Jurkat, Clone E6-1 (cell line): ENCODE measurements at places on chromosomes 12 and 14.

DNA sequence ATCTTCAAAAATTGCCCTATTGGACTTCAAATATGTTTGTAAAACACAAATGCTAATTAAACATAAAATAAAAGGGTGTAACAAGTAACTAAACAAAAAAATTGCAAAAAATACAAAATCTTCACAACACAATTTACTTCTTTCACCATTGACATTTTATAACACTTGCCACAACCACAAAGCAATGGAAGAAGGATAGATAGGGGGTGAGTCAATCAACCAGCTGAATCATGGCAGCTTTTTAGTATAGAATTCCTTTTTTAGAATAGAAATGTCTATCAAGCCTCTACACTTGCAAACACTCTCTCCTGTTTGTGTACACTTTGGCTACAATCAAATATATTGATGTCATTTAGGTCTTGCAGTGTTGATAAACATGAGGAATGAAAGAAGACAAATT lies 232.7 kb downstream of the SLC16A7 start:
- DNase-seq, result no peak

- DNase-seq, result no peak
Observed at GRCh38 chr12:113720629-113721028, 245.5 kb downstream of the RBM19 start.

GRCh38 chr12:86663173-86663572 lies 407.0 kb upstream of the MGAT4C start:
- DNase-seq, result no peak

DNA sequence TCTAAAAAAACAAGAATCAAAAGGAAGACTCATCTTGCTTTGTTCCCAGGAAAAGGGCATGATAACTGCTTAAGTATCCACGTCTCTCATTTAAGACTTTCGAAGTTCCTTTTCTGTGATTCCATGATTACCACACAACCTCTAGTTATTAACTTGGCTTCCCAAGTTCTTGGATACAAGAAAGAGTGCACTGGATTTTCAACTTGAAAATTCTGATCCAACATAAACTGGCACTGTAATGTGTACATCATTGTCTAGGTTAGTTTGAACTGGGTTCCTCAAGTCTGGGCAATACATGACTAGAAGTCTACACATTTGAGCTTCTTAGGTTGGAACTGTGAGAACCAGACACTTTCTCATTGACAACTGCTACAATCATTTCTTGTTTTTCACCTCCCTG lies 1.6 kb downstream of the KLHL28 start:
- no peak for DNase-seq

DNA sequence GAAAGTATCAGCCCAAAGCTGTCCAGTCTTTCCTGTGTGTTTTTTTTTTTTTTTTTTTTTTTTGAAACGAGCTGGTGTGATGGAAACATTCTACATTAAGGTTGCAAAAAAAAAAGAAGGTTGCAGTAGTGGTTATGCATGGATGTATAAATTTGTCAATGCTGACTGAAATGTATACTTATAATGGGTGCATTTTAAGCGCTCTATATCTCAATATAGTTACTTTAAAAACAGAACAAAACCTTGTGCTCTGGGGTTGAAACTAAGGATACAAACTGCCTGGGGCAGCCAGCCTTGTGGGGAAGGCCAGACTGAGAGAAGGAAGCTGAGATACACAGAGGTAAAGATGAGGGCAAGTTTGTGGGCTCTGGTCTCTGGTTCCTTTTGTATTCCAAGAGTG lies 87.3 kb upstream of the RMST start:
- no peak for DNase-seq
